ENCODE measurements at places on chromosomes 2 and 18.

DNA sequence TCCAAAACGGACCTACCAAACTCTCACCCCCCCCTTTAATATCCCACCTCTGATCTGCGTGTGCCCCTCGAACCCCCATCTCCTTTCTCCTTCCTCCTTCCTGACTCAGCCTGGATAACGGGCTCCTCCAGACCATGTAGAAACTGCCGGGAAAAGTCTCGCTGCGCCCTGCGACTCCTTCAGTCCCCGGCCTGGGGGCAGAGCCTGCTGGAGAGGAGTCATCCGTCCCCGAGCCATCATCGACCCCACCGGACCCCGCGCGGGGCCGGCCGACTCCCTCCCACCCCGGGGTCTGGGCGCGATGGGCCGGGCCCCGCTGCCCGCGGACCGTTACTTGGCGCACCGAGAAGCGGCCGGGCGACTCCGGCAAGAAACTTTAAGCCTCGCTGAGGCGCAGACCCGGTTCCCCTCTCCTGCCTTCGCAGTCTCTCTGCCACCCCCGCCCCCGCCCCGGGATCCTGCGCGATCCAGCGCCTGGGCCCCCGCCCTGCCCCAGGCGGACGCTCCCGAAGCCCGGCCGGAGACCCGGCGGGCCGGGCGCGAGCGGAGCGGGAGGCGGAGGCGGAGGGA, 3.4 kb downstream of the ZEB2 start:
- DNase-seq, result no peak

- DNase-seq, result no peak
Measured at GRCh38 chr2:218006741-218007140, 3.9 kb upstream of the TNS1 start.

GRCh38 chr2:174121175-174121574, 127.2 kb downstream of the OLA1 start:
- no peak for DNase-seq

DNA sequence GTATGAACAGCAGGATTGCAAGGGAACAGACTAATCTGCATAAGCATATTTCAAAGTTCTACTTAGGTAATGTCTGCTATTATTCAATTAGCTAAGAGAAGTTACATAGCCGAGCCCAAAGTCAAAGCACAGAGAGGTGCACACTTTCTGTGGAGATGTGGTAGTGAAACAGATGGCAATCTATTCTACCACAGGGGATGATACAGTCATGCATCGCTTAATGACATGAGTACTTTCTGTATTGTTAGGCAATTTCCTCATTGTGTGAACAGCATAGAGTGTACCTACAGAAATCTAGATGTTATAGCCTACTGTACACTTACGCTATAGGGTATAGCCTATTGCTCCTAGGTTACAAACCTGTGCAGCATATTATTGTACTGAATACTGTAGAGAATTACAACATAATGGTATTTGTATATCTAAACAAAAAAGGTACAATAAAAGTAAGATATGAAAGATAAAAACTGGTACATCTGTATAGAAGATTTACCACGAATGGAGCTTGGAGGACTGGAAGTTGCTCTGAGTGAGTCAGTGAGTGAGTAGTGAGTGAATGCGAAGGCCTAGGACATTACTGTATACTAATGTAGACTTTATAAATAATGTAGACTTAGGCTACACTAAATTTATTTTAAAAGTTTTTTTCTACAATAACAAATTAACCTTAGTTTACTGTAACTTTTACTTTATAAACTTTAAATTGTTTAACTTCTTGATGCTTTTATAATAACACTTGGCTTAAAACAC, 197.6 kb downstream of the MBD5 start:
- DNase-seq, result no peak

DNA sequence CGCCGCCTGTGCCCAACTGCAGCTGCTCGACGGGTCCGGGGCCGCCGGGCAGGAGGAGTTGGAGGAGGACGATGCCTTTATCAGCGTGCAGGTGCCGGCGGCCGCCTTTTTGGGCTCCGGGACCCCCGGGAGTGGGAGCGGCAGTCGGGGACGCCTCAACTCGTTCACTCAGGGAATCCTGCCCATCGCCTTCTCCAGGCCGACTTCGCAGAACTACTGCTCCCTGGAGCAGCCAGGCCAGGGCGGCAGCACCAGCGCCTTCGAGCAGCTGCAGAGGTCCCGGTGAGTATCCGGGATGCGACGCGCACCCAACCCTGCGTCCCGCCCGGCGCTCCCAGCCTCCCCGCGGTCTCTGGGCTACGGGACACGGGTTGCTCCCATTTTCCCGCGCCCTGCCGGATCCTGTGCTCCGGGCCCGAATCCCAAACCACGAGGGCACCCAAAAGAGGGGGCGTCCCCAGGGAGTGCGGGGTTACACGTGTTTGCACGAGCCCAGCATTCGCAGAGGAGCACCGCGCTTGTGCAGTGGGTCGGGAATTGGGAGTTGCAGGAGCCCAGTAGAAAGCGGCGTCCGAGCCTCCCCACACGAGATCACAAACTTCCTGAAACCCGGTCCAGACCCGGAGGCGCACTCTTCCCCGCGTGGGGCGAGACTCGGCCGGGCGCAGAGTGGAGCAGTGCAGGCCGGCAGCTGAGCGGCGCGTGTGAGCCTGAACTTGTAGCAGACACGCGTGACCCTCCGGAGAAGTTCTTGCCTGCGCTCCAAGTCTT, 1.2 kb downstream of the CABLES1 start:
- DNase-seq, result no peak

GRCh38 chr2:71664161-71664560, 210.8 kb downstream of the DYSF start:
- no peak for DNase-seq

GRCh38 chr2:156837635-156838370, 401.6 kb downstream of the GPD2 start:
- DNase-seq, result no peak

GRCh38 chr18:40258311-40258710, 1696.7 kb upstream of the PIK3C3 start:
- DNase-seq, result no peak

- no peak for DNase-seq
Measured at GRCh38 chr2:241129086-241129871, 20.0 kb downstream of the PASK start.

DNA sequence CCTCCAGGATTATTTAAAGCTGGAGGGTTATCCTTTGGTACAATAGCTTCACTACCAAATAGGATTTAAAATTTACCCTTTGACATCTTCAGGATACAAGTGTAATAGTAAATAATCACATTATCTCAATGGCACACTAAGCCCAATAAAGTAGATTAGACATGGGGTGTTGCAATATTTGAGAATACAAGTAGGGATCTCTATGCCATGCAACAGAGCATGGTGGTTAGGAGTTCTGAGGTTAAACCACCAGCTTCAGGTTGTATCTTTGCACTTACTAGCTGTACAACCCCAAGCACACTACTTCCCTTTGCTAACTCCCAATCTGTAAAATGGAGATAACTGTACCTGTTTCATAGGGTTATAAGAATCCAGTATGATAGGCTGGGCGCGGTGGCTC, 6.2 kb downstream of the MBD2 start:
- no peak for DNase-seq

DNA sequence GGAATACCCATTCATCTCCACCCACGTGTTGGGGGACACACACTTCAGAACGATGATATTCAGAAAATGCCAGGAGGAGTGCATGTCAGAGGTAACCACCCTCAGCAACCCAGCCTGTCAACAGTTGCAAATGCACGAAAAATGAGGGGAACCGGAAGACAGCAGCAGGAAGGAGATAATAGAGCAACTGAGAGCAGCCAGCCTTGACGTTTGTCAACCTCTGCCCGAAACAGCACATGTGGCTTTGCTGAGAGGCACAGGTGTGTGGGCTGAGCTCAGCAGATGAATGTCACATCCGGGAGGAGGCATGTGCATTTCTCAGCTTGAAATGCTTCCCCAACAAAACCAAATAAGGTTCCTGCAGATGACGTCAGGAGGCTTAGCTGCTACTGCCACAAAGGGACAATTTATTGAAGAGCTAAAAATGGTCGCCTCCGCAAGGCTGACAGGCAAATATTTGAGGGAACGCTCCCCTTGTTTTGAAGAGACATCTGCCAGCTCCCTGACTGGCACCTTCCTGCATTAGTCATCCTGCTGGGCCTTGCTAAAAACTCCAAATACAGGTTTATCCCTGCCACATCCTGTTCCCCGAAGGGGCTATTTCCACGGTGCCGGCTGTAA, 419.0 kb downstream of the NBAS start:
- DNase-seq, result no peak

DNA sequence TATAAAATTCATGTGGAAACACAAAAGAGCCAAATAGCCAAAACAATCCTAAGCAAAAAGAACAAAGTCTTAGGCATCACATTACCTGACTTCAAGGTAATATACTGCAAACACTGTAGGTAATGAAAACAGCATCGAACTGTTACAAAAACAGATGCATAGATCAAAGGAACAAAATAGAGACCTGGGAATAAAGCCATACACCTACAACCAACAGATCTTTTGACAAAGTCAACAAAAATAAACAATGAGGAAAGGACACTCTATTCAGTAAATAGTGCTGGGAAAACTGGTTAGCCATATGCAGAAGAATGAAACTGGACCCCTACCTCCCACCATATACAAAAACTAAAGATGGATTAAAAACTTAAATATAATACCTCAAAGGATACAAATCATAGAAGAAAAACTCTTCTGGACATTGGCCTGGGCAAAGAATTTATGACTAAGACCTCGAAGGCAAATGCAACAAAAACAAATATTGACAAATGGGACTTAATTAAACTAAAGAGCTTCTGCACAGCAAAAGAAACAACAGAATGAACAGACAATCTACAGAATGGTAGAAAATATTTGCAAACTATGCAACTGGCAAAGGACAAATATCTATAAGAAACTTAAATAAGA, 218.0 kb downstream of the PHLPP1 start:
- DNase-seq, result no peak

DNA sequence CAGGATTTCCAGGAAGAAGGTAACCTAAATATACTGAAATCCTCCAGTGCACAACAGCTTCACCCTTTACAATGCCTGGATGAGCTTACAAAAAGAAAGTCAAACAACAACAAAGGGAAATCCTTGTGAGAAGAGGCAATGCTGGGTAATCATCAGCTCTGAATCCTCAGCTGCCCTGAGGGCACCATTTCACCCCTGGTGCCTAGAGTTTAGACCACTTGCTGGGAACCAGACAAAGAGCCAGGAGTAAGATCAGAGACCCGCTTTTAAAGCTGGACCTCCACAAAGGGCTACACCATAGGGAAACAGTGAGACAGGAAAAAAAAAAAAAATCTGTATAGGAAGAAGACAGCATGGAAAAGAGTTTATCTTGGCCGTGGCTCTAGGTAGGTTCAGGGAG, 97.0 kb downstream of the FOXI3 start:
- DNase-seq, result no peak

DNA sequence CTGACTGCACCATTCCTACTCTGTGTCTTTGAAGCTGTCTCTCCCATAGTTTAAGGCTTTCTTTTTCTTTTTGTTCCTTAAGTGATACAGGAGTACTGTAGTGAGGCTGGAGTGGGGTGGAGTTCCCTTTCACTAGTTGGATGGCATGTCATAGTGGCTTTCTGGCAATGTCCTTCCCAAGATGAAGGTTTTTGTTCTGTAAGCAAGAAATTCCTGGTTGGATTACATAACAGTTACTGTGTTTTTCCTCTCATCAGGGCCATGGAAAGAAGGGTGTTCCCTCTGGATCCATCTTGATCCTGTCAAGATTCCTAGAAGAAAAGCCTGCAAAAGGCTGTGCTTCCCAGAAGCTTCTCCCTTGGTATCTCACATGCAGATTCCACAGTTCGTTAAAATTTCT, 84.2 kb downstream of the ACKR3 start:
- DNase-seq, result no peak

GRCh38 chr2:48412443-48413250, 117.3 kb upstream of the STON1 start:
- DNase-seq, result no peak
